ENCODE measurements at places on chromosomes 11 and 22.

DNA sequence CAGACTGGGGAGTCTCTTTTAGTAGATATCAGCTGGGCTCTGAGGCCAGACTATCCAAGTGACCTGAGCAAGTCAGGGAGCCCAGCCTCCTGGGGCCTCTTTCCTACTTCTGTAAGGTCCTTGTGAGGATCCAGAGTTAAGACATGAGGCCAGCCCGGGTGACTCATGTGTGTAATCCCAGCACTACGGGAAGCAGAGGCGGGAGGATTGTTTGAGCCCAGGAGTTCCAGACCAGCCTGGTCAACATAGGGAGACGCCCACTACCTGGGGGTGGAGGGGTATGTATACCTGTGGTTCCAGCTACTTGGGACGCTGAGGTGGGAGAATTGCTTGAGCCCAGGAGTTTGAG lies 36.9 kb upstream of the POLA2 start:
- DNase-seq = peak; percentile 70

DNA sequence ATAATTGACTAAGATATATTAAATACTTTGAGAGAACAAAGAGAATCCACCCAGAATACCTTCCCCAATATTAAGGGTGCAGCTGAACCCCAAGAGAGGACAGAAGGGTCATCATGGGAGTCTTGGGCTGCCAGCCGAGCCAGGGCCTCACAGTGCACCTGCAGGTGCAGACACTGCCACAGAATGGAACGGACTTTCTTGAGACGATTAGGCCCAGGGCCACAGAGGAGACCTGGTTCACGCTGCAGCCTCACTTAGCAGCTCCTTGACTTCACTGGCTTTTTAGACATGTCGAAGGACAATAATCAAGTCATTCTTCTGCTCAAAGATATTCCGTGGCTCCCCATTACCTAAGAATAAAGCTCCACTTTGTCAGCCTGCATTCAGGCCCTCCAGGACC lies 100.6 kb downstream of the PHF21B start:
- no peak for DNase-seq

DNA sequence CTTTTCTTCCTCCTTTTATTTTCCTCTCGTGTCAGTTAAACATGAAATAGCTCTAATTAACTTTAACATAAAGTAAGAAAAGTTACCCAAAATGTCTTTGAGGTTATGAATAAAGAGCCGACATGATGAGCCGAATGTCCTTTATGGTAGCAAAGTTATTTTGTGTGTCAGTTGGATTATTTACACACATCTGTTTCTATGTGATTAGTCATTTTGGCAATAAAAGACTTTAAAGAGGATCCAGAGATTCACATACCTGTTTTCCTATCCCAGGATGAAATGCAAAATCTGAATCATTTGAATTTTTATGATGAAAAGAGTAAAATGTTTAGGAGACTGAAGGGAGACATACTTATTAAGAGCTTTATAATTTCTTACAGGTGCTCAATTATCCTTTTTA lies 34.0 kb upstream of the TECTA start:
- no peak for DNase-seq

- DNase-seq = no peak
Measured at GRCh38 chr11:115751243-115752015, 247.2 kb upstream of the CADM1 start.

DNA sequence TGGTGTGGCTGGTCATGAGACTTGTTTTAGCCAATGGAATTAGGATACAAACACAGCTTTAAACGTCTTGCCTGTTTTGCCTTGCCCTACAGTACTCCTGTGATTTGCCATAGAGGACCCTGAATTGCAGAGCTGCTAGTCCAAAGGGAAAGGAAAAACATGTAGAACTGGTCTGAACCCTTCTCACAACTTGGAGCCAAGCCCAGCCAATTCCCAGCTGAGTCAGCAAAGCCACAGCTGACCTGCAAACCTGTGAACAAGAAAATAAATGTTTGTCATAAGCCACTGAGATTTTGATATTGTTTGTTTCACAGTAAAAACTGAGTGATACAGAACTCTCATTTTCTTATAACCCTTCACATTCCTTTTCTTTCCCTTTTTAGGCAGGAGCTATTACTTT lies 360.5 kb upstream of the API5 start:
- peak; percentile 61 for DNase-seq

Data from ureter (tissue), 1 donor.